HT1080 (cell line): ENCODE measurements at places on chromosomes 12 and 14. TPM values are rescaled to one million over a fixed set of nuclear protein-coding genes. Genes with fewer than 3 reads are reported as not detected.

The PLEKHD1 gene
- total RNA-seq = not detected in 2 replicates

DNA sequence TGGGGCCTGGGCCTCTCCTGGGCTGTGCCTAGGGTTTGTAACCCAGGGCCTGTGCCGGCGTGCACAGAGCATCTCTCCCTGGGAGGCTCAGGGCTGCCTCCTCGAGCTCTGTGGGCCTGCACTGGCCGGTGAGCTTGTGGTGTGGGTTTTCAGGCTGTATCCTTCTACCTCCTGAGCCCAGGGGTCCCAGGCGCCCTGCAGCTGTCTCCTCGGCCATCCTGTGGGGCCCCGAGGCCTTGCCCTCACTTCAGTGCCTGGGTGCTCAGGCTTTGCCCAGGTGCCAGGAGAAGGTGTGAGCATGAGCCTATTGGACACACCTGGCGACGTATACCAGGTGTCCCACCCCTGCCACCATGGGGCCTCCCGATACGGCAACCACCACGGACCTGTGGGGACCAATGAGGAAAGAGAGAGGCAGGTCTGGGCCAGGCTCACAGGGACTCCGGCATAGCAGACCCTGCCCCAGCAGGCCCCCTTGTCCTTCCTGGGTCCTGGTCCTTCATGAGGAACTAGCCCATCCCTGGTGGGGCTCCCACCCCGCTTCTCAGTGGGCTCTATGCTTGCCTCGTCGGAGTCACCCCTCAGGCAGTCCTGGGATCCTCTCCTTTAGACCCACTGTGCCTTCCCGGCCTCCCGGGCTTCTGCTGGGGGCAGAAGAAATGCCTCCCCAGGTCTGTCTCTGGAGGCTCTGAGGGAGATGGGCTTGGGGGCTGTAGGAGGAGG lies 400.2 kb downstream of the TMEM121 start:
- DNase-seq = no peak

The TPPP2 gene
- total RNA-seq = not detected in 2 replicates

- DNase-seq = no peak
These were observed 13.7 kb downstream of the CFAP54 start for GRCh38 chr12:96502949-96503532.

The HOXC12 gene
- not detected in 2 replicates for total RNA-seq

DNA sequence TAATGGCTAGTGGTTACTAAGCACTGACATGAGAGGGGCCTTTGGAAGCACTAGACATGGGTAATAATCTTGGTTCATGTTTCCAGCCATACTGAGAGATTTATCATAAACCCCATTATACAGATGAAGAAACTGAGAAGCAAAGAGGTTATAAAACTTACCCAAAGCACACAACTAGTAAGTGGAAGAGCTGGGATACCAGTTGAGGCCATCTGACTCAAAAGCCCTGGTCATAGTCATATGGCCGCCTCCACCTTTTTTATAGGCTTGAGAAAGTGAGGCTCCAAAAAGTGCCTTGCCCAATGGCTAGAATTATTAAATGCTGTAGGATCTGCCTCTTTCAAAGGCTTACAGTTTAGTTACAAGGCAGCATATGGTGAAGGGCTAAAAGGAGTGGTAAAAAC lies 944 bp downstream of the TXNRD1 start:
- DNase-seq = no peak

GRCh38 chr12:41014643-41015020 lies 173.5 kb upstream of the PDZRN4 start:
- DNase-seq = no peak

The FOXG1 gene
- not detected in 2 replicates for total RNA-seq

DNA sequence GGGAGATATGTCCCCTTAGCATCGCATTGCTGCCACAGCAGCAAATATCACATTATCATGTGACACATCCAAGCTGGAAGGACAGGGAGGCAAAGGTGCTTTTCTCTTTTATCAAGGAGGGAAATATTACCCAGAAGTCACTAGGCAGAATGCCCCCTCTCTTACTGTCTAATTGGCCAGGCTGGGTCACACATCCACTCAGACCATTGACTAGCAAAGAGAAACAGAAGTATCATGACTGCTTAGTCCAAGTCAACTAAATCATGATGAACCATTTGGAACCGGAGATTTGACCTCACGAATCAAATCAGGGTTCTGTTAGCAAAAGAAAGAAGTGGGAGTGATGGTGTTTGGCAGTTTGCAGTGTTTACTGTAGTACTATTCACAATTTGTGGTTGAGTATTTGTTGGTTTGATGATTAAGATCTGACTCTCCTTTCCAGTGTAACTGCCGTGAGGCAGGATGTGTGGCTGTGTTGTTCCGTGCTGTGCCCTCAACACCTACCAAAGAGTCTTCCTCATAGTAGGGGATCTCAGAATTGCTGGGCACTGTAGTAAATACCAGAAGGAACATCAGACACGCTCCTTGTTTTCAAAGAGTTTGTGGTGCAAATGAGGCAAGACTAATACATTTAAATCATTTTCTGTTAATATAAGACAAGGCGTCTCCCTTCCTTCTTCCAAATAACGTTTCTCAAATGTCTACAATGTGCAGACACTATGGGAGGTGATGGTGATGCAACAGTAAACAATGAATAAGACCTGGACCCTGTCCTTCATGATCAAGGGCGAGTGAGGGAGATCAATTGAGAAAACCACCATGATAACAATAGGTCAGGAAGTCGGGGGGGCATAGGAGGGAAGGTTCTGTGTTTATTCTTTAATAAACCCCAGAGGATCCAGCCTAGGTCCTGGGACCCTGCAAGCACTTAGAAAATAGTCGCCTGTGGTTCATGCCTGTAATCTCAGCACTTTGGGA lies 194.4 kb upstream of the CRY1 start:
- DNase-seq = peak; percentile 75

The TSHR gene
- total RNA-seq = not detected in 2 replicates
